Right atrium auricular region (tissue), 2 donors: ENCODE measurements at places on chromosomes 3 and 15. TPM values are rescaled to one million over a fixed set of nuclear protein-coding genes. Genes with fewer than 3 reads are reported as not detected.

EIF1B gene
- 131 TPM for total RNA-seq

GUCA1C gene
- not detected for total RNA-seq

OR4F15 gene
- not detected for total RNA-seq

RTP1 gene
- not detected for total RNA-seq

ZNF774 gene
- 4.3 TPM for total RNA-seq

CMTM7 gene
- 8.2 TPM for total RNA-seq

NANOGP8 gene
- not detected for total RNA-seq

CPEB1 gene
- 1.5 TPM for total RNA-seq

KBTBD13 gene
- 4.4 TPM for total RNA-seq

ZNF501 gene
- total RNA-seq, result 3.1 TPM

MTFMT gene
- 25.9 TPM for total RNA-seq

ACOX2 gene
- total RNA-seq, result 11.5 TPM

MYRIP gene
- total RNA-seq, result 4.2 TPM

MAPKAPK3 gene
- total RNA-seq, result 187 TPM

TBCCD1 gene
- total RNA-seq, result 8.6 TPM

CPN2 gene
- total RNA-seq, result not detected

MEIS2 gene
- total RNA-seq, result 29.8 TPM

RAB27A gene
- total RNA-seq, result 7.9 TPM

TRAT1 gene
- total RNA-seq, result 0.90 TPM

UACA gene
- total RNA-seq, result 18.4 TPM

PRRT3 gene
- 1.9 TPM for total RNA-seq

GPR149 gene
- total RNA-seq, result not detected

LRRK1 gene
- 4.4 TPM for total RNA-seq

AGTR1 gene
- 35.2 TPM for total RNA-seq

AADACL2 gene
- total RNA-seq, result not detected

ZNF80 gene
- not detected for total RNA-seq

BFSP2 gene
- not detected for total RNA-seq

ZMAT3 gene
- total RNA-seq, result 12.6 TPM

CNTN6 gene
- 0.28 TPM for total RNA-seq

SHC4 gene
- total RNA-seq, result 4.9 TPM

ZDHHC23 gene
- total RNA-seq, result 1.1 TPM

CP gene
- 68.4 TPM for total RNA-seq

PLCH1 gene
- 1.4 TPM for total RNA-seq

ZBTB47 gene
- 92.4 TPM for total RNA-seq

MAGEL2 gene
- total RNA-seq, result 0.15 TPM

CTXND1 gene
- 0.59 TPM for total RNA-seq

STX19 gene
- not detected for total RNA-seq

NDN gene
- total RNA-seq, result 72.2 TPM
